ENCODE measurements at places on chromosomes 4 and X.

- DNase-seq, result no peak
Observed at GRCh38 chr4:189502841-189503435, 437.7 kb upstream of the FRG1 start.

DNA sequence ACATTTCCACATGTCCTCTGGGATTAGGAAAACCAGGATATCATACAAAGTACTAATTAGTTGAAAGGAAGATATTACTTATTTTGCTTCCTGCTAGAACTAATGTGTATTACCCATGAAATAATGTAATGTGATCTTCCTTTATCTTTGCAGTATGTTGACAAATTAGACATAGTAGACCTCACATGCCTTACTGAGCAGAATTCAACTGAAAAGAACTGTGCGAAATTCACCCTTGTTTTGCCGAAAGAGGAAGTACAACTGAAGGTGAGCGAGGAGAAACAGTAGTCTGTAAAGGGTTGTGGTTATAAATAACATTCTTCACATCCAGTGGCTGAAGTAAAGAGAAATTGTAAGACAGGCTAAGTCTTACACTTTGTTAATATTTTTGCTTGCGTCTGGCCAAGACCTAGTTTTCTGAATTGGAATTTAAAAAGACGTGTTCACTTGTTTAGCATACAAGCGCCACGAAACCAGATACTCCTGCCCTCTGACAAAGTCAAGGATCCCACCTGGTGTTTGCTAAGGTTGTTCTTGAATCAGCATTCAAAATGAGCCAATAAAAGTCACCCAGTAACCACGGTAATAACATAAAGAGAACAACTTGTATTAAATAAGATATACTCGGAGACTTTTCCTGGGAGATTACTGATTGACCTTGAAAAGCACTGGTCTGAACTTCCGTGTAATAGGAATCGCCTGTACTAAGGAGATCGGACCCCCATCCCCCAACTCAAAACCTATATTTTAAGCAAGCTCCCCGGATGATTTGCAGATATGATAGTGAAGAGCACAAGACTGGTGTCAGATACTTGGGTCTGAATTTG is 16.9 kb downstream of the STAP1 start:
- DNase-seq, result no peak

- DNase-seq, result no peak
Observed at GRCh38 chr4:164357957-164358356, 396.0 kb upstream of the SMIM31 start.

DNA sequence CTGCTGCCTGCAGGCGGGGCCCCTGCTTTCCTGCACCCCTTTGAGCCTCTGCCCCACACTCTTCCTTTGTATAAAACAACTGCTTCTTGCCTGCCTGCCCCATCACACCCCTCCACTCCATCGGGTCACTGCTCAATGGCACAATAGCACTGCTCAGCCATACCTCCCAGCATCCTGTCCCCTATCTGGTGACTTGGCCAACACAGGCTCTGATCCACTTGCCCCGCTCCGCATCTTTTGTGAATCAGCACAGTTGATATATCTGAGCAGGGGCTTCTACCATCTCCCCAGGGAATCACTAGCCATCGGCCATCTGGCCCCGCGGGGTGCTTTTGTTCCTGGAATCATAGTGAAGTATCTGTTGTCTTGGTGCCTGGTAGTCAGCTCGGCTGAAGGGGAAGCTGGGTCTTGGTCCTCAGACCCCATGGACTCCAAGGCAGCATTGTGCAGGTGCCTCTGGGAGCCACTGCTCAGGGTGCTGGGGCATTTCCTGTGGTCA is 45.3 kb downstream of the MAP7D3 start:
- no peak for DNase-seq

DNA sequence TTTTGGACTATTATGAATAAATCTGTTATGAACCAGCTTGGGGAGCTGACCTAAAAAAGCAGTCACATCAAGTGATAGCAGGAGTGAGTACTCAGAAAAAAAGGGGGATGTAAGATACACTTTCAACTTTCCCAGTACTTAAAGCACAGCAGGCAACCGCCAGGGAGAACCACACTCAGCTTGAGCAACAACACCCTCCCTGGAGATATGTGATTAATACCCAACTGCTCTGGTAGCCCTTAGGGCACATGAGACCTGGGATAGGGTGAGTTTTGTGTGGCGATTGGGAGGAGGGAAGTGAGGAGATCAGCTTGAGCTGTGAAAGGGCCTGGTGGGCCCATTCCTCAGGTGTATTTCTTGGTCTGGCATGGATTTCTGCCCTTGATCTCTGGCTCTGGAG is 220.3 kb upstream of the SFRP2 start:
- DNase-seq, result no peak

GRCh38 chr4:160299608-160300007 is 1196.7 kb downstream of the RAPGEF2 start:
- no peak for DNase-seq

GRCh38 chrX:107522901-107523300 is 73.4 kb downstream of the FRMPD3 start:
- DNase-seq, result no peak

GRCh38 chrX:29466456-29466855 is 748.9 kb upstream of the MAGEB2 start:
- no peak for DNase-seq

- DNase-seq, result no peak
Observed at GRCh38 chr4:5821665-5822358, 71.1 kb downstream of the CRMP1 start.

DNA sequence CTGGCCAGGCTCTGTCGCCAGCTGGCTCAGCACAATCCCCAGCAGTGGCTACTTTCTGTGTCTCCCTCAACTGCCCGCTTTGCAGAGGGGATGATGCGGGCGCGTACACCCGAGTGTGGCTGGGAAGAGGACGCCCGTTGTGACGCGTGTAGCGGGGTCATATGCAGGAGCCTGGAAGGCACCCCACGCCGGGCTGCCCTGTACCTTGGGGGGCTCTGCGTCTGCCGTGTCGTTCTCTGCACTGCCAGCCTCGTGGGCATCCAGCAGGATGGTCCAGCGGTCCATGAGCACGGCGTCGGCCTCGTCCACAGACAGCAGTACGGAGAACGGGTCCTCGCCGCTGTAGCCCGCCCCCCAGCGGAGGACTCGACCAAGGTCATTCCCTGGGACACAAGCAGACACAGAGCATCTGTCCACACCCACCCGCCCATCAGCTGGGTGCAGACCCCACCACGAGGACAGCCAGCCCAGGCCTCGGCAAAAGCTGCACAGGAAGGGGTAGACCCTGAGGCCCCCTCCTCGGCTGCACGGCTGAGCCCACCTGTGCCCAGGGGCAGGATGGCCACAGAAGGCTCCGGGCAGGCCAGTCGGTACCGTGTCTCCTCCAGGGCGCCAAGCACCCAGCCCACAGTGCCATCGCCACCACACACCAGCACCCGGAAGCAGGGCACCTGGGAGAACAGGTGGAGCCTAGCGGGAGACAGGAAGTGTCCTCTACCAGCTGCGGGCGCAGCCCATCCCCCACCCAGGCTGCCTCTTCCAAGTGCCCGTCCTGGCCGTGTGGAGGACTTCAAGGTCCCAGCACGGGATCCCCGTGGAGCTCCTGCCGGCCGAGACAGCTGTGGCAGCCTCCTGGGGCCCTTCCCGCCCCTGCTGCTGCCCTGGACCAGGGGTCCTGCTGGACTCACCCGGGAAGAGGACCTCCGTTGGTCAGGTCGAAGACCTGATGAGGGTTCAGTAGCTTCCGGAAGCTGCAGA is 10.8 kb downstream of the DGKQ start:
- no peak for DNase-seq

GRCh38 chr4:150173432-150173861 is 95.2 kb downstream of the DCLK2 start:
- no peak for DNase-seq

DNA sequence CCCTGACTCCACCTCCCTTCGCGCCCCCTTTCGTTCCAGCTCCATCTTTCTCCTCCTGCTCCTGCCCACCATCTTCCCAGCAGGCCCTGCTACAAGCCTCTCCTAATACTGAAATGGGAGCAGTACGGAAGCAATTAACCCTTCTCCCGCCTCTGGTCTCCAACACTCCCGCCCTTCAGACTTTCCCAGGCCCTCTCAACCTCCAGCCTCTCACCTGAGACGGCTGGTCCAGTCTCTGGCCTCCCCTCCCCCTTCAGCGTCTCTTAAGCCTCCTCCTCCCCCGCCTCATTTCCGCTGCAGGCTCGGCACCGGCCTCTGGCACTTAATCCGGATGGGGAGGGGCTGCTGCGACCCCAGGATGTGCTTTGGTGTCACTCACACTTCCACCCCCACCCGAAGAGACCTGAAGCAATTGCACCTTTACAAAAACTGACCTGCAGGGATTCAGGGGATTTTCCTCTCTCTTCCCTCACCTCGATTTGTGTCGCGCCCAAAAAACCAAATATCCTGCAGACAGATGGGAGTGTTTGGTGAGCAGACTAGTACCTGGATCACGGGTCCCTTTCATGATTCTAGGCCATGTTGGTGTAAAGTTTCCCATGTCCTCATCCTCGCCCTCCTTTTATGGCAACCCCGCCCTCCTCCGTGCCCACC is 657 bp downstream of the TCEAL8 start:
- DNase-seq, result no peak

DNA sequence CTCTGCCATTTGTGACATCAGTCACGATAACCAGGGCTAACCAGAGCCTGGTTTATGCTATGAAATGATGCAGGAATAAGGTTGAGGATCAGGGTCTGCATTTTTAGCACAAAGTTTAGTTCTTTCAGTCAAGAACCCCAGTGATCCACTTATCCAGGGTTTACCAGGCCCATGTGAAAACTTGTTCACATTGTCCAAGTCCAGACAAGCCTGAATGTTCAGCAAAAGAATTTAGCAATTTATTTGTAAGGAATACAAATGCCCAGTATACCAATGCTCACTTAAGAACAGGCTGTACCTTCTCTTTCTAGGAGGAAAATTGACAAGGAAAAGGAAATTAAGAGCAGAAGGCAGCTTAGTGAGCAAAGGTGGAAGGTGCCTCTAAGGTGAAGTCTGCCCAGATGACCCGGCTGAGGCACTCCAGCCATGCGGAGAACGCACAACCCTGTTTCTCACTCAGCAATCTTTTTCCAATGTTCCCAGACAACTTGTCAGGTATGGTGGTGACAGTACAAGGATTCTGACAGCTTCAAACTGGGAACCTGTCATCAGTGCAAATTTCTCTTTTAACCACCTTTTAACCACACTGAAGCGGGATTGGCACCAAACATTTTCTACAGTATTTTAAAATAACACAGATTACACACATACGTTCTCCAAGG is 54.0 kb downstream of the TBC1D9 start:
- DNase-seq, result no peak

DNA sequence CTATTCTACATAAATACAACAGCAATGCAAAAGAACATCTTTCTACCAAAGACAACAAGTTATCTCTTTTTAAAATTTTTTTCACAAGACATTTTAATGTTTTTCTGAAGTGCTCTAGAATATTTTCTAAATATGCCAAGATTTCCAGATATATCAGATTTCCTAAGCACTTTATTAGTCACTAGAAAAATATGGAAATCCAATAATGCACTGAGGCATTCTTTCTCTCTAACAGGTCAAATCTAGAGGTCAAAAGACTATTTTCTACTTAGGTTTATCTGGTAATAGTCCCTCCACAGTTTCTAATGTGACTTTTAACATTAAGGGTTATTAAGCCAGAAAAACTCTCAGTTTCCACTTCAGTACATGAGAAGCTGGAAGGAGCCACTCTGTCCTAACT is 1041.2 kb upstream of the INTU start:
- DNase-seq, result no peak

DNA sequence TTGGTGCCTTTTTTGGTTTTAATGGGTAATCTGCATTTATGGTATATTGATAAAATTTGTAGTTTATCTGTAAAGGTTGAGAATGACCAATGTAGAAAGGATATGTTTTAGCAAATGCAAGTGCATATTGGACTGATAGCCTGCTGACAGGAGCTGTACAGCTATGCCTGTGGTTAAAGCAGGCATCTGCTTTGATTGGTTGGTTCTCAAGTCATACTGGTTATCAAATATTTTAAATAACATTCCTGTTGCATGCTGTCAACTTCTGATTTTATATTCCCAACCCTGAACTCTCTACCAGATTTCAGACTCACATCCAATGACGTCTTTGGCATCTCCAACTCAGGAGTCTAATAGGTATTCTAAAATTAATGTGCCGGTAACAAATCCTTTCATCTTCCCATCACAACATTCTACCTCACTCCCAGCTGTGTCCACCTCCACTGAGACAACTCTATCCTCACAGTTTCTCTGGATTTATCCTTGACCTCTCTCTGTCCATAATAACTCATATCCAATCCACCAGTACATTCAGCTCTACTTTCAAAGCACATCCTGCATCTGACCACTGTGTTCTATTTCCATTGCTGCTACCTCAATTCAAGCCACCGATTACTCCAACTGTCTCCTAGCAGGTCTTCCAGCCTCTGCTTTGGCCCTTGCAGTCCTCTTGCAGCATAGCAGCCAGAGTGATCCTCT is 125.7 kb downstream of the CAMK2D start:
- DNase-seq, result no peak

DNA sequence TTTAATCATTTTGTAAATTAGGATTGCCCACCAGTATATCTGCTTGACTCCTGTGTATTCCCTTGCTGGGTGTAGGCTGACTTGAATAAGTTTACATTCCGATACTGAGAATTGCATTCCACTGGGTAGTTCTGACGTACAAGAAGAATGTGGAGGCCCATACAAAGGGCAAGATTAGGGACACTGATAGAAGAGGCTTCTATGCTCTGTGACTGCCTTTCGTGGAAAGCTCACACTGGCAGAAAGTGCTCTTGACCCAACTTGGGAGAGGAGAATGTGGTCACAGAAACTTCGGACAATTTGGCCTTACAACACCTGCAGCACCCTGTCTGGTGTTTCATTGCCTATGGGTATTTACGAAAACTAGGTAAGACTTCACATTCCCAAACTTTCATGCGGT is 126.3 kb downstream of the RAPGEF2 start:
- no peak for DNase-seq

DNA sequence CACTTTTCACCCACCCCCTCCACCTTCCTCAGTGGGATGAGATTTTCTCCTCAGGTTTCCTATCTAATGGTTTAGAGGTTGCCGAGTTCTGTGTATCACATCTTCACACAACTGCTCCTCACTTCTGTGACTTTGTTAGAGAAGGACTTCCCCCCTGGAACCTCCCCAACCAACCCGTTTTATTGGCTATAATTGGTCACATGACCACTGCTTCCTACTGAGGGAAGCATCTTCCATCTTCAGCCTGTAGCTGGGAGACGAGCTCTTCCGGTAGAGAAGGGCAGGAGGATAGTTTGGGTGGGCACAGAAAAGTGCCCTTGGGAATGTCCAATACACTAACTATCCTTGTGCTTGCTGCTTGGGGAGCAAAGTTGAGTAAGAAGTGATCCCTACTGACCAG is 90.5 kb downstream of the STK32B start:
- no peak for DNase-seq

- DNase-seq, result no peak
Observed at GRCh38 chr4:99856166-99856565, 38.1 kb downstream of the LAMTOR3 start.

GRCh38 chrX:103275947-103276567 is 493 bp downstream of the TCEAL5 start:
- no peak for DNase-seq

DNA sequence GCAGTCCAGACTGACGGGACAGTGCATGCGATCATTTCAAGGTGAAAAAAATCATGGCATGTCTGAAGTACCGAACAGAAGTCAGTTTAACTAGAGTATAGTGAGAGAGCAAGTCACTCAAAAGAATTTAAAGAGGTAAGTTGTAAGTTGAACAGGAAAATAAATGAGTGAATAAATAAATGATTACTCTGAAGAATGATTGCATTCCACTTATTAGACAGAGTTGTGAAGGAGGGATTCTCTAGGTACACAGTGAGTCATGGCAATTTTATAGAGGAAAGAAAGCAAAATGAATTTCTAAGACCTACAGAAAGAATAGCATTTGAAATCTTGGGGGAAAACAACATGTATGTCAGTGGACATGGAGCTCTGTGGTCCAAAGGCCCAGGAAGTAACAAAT is 37.1 kb upstream of the SLC7A11 start:
- DNase-seq, result no peak

Data from stimulated activated CD8-positive, alpha-beta memory T cell treated with anti-CD3 and anti-CD28 coated beads, Interleukin-7, amount 100 ng/mL, for 24 hours (primary cell).